ENCODE measurements at places on chromosomes 5 and 9.

GRCh38 chr5:173452119-173452905 is 124.1 kb upstream of the STC2 start:
- DNase-seq, result no peak

- no peak for DNase-seq
These were observed 13.4 kb downstream of the PAEP start for GRCh38 chr9:135574943-135575342.

- DNase-seq, result no peak
These were observed 127.2 kb downstream of the VPS13A start for GRCh38 chr9:77304543-77304942.

- no peak for DNase-seq
These were observed 39.8 kb downstream of the NEK6 start for GRCh38 chr9:124297551-124297901.

DNA sequence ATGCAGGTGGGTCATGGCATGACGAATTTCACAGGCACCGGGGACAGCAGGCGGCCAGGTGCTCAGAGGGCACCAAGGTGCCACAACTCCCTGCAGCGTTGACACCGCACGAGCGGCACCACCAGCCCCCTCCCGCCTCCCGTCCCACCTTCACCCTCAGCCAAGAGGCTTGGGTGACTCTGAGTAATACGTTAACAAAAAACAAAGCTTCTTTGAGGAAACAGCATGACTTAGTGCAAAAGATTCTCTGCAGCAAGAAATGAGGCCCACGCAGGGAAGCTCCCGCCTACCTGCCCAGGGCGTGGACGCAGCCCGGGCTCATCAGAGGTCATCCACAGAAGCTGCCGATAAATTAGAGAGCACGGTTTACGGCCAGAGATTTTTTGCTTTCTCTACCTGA is 4.1 kb downstream of the TMEM250 start:
- no peak for DNase-seq

- DNase-seq, result no peak
These were observed 31.0 kb upstream of the PHF24 start for GRCh38 chr9:34927061-34927460.

DNA sequence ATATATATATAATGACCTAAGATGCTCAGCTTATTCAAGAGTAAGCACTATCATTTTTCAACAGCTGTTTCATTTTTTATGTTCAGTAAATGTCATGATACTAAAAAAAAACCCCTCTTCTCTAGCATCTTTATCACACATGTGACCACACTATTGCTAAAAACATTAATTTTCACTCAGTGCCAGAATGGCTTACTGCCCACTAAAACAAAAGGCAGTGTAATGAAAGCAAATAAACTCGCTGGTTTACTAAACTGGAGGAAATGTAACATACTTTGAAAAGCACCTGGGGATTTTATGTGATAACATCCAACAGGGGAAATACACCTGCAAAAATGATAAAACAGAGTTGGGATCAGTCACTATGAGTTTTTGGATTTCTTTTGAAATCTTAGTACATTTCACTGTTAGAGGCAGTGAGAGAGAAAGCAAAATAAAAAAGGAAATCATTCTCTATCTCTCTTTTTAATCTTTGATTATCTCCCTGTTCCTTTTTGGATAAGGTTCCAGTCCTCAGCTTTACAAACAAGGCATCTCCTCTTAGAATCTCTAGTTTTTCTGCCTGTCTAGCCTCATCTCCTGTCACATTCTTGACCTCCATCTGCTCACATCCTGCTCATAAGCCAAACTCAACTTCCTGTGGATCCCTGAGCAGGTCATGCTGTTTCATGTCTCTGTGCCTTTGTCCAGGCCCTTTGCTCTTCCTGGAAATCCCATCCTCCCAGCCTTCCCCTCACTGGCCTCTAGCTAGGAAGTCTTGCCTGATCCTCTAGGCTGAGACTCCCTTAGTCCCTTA is 338.0 kb downstream of the MAN2A1 start:
- no peak for DNase-seq

DNA sequence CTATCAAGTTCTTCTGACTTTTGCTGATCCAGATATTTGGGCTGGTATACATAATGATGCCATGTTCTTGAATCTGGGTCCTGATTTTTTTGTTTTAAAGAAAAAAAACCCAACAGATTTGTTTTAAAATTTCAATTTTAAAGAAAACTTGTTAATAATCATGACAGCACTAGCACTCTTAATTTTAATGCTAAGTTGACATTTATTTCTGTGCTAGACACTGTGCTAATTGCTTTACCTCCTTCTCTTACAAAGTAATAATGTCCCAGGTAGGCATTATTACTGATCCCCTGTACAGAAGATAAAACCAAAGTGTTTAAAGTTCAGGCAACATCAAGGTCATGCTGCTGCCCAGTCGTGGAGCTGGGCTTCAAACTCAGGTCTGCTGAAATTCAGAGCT is 101.9 kb downstream of the ZNF608 start:
- no peak for DNase-seq
